ENCODE measurements at places on chromosomes 12 and 14.

- DNase-seq, result peak; percentile 95
These were observed 6.8 kb downstream of the ART4 start for GRCh38 chr12:14836336-14837210.

DNA sequence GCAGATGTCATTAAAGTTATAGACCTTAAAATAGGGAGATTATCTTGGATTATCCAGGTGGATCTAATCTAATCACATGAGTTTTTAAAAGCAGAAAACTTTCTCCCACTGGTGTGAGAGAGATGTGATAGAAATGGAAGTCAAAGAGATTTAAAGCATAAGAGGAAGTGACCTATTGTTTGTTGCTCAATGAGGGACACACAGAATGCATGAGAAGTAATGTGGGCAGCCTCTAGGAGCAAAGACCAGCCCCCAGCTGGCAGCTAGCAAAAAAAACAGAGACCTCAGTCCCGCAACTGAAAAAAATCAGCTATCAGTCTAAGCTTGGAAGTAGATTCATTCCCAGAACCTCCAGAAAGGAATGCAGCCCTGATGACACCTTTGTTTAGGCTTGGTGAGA lies 24.6 kb upstream of the ANP32D start:
- no peak for DNase-seq

DNA sequence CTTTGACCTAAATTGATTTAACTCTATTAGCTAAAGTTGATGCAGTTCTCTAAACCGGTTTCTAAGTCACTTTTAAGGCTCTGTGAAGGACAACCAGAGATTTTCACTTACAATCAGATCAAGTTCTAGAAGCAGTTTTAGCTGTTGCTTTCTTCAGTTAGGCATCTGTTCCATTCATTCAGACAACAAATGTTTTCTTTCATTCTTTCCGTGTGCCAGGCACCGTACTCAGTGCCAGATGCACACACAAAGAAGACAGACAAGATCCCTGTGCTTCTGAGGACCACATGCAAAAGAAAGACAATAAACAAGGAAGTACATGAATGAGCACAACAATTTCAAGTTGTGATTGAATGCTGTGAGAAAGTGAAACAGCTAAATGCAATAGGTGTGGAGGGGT lies 11.1 kb upstream of the EGLN3 start:
- DNase-seq, result no peak

- DNase-seq, result no peak
These were observed 70.6 kb upstream of the SLC24A4 start for GRCh38 chr14:92252323-92252722.

- DNase-seq, result peak; percentile 51
These were observed 148.1 kb upstream of the NRXN3 start for GRCh38 chr14:78022059-78022458.

DNA sequence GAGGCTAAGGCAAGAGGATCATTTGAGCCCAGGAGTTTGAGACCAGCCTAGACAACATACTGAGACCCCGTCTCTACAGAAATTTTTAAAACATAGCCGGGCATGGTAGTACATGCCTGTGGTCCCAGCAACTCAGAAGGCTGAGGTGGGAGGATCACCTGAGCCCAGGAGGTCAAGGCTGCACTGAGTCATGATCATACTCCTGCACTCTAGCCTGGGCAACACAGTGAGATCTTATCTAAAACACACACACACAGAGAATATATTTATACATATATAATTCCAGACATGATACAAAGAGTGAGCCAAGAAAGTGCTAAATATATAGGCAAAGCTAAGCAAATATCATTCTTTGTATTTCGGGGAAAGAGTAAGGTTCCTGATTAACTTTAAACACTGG lies 9.4 kb downstream of the ZFC3H1 start:
- no peak for DNase-seq

- peak; percentile 55 for DNase-seq
These were observed 26.3 kb downstream of the KRT18 start for GRCh38 chr12:52975204-52975603.

DNA sequence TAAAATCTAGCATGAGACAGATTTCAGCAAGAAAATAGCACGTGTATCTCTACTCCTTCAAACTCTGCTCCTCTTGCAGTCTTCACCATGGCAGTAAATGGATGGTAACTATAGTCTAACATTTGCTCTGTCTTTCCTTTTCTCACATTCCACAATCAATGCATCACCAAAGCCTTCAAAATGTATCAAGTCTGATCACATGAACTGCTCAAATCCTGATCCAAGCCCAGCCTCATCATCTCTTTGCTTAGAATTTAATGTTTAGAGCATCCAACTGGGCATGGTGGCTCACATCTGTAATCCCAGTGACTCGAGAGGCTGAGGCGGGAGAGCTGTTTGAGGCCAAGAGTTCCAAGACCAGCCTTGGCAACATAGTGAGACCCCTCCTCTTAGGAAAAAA lies 45.9 kb downstream of the CDK17 start:
- DNase-seq, result peak; percentile 48

GRCh38 chr14:35285168-35286002 lies 6.8 kb upstream of the PSMA6 start:
- no peak for DNase-seq

GRCh38 chr12:107329569-107330324 lies 236.4 kb upstream of the CRY1 start:
- peak; percentile 89 for DNase-seq

DNA sequence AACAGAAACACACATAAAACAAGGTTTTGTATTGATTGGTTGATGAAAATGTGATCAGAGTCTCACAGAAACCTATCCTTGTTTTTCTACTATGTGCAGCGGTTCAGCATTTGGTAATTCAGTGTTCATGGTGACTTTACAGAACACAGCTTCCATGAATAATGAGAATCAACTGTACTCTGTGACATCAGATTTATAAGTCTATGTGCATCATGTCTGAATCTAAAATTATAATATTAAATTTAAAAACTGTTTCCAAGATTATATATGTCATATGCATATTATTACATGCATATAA lies 104.3 kb downstream of the SLC16A7 start:
- DNase-seq, result no peak

- DNase-seq, result no peak
These were observed 131.9 kb upstream of the CLEC14A start for GRCh38 chr14:38387821-38388220.

DNA sequence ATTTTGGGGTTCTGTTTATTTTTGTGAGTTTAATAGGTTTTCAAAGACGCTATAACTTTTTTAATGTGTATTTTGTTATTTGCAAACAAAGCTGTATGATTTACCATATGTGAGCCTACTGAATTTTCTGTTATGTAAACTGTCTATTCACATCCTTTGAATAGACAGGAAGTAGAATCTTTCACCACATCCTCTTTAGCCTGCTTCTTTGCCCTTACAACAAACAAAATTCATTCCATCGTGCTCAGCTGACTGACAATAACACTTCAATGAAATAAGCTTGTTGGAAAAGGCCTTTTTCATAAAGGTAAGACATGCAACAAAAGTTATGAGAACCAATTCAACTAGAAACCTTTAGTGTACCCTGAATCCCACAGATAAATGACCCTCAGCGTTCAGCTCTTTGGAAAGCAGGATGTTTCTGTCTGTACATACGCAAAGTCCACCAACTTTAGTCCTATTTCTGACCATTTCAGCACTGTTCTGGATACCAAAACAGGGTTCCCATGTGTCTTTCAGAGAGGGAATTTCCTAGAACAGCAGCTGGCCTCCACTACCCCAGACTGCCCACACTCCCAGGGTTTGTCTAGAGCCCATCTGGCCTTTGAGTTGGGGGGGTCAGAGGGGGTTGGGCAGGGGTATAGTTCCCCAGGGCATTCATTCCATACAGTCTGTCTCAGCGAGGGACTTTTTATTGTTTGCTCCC lies 71.3 kb downstream of the DUSP6 start:
- peak; percentile 62 for DNase-seq

- no peak for DNase-seq
These were observed 21.0 kb upstream of the MDM2 start for GRCh38 chr12:68786929-68787328.

DNA sequence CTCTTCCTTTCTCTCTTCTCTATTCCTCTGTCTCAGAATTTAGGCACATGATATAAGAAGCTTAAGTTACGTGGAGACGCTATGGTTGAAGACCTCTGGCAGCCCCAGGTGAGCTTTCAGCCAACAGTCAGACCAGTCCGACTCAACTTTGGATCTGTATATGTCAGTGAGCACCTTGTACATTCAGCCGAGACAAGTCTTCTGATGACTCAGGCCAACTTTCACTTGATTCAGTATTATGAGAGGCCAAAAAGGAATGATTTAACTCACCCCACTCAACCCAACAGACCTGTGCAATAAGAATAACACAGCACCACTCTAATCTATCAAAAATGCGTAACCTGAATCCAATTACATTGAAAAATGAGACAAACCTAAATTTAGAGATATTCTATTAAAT lies 47.5 kb upstream of the FOXG1 start:
- peak; percentile 22 for DNase-seq

DNA sequence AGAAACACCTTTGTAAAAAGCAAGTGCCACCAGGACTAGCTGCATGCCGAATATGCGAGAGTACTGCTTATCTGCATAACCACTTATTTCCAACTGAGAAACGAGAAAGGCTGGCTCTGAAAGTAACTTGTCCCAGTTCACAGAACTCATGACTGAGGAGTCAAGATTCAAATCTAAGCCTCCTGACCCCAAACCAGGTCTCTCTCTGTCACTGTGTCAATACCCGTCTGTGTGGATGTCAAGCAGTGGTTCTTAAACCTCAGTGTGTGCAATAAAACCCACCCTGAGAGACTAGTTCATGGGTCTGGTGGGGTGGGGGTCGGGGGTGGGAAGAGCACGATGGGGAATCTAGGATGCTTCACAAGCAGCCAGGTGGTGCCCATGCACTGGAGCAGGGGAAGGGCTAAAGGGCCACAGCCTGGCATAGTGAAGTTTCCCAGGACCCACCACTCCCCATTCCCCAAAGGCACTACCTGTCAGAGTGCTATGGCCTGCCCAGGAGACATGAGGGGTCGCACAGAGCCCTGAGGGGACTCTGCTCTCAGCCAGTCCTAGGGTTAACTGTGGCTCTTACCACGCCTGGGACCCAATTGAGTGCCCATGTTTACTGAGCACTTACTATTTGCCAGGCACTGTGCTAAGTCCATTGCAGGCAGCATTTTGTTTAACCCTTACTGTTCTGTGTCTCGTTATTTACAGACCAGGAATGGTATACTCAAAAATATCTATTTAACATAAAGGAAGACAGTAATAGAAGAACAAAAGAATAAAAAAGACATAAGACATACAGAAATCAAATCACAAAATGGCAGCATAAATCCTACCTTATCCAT lies 33.4 kb upstream of the PNMA1 start:
- DNase-seq, result no peak

- no peak for DNase-seq
These were observed 407.9 kb downstream of the MED13L start for GRCh38 chr12:115869604-115870003.

GRCh38 chr12:41515953-41516352 lies 327.8 kb downstream of the PDZRN4 start:
- no peak for DNase-seq

DNA sequence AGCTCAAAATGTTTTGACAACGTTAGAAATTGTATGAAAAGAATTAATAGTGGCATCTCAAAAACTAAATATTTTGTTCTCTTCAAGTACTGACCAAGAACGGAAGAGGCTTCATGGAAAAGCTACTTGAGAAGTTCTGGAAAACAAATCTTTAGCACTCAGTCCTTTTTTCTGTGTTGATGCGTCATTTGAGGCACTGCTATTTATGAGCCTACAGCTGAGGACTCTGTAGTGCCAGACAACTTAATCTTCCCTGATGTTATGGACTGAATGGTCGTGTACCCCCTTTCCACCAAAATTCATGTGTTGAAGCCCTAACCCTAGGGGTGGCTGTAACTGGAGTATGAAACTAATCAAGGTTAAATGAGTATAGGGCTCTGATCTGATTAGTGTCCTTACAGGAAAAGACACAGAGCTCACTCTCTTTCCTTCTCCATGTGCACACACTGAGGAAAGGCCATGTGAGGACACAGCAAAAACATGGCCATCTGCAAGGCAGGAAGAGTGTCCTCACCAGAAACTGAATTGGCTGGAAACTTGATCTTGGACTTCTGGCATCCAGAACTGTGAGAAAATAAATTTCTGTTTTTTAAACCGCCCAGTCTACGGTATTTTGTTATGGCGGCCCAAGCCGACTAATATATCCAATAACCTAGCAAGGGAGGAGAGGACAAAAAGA lies 337.0 kb upstream of the CLEC14A start:
- DNase-seq, result no peak

- DNase-seq, result no peak
These were observed 26.8 kb upstream of the CKAP4 start for GRCh38 chr12:106274575-106275121.

GRCh38 chr12:7984900-7985299 lies 47.6 kb upstream of the FOXJ2 start:
- no peak for DNase-seq

DNA sequence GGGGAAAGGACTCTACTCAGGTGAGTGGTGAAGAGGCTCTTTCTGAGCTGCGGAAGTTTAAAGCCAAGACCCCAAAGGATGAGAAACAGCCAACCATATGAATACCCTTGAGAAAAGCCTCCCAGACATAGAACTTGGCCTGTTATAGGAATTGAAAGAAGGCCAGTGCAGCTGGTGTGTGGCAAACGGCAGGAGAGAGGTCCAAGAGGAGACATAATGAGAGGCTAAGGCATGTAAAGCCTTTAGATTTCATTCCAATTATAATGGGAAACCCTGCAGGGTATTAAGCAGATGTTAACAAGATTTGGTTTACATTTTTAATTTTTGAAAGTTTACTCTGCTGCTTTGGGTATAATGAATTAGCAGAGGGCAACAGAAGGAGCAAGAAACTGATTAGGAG lies 552.1 kb upstream of the FBXO33 start:
- DNase-seq, result no peak

DNA sequence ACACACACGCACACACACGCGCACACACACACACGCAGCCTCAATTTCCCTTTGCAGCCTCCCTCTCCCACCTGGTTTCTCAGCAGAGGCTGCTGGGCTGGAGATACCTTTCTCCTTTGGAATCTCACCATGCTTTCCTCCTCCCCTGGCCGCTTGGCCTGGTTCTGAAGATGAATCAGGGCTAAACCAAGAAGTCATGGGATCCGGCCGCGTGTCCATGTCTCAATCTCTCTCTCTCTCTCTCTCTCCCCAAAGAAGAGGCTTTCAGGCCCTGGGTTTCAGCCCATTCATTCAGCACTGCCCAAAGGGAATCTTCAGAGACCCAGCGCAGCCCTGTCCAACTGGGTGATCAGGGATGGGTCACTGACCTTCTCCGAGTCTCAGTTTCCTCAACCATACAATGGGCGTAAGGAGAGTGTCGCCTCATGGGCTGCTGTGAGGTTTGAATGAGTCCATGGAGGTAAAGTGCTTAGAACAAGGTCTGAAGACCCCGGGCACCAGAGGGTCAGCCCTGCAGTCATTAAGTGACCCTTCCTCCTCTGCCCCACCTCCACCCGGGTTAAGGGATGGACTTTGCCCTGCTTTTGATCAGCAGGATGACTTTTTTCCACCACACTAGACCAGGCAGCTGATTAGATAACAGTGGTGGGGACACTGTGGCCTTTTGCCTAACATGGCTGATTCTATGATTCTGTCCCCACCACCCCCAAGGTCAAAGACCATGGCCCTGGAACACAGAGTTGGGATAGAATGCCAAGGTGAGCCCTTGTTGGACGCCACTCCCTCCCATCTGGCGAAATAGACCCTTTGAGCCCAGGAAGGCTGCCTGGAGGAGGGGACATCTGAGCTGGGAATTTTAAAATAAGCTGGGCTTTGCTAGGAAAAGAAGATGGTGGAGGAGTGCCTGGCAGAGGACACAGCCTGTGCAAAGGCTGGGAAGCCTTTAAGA lies 42.1 kb downstream of the SCARB1 start:
- DNase-seq, result no peak

Measured in iris pigment epithelial cell (primary cell).